ENCODE measurements at places on chromosomes 7 and 10. TPM values are rescaled to one million over a fixed set of nuclear protein-coding genes. Genes with fewer than 3 reads are reported as not detected.
A peak's percentile ranks its signal among the peaks of the same experiment; 100 is the strongest.

- DNase-seq, result no peak
These were observed 462 bp downstream of the KIAA1549 start for GRCh38 chr7:138980563-138981291.

GRCh38 chr10:124523901-124524300 lies 62.3 kb downstream of the LHPP start:
- no peak for DNase-seq

DNA sequence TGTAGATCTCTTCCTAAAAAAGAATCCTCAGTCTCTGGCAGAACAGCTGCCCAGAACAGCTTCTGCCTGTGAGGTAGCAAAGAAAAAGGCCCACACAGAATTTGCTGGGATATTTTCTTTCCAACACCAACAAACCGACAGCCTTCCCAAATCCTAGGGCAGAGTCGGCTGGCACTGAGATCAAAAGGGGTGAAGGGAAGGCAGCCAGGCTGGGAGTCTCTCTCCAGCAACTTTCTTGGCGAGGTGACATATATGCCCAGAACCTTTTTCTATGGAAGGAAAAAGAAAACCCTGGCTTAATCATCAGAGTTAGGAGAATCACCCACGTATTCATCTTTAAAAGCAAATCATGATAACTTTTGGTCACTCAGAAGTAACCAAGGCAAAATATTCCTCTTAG lies 279.6 kb downstream of the DNAJB6 start:
- DNase-seq, result no peak

GRCh38 chr10:103854265-103854685 lies 1.1 kb downstream of the SH3PXD2A start:
- no peak for DNase-seq

DNA sequence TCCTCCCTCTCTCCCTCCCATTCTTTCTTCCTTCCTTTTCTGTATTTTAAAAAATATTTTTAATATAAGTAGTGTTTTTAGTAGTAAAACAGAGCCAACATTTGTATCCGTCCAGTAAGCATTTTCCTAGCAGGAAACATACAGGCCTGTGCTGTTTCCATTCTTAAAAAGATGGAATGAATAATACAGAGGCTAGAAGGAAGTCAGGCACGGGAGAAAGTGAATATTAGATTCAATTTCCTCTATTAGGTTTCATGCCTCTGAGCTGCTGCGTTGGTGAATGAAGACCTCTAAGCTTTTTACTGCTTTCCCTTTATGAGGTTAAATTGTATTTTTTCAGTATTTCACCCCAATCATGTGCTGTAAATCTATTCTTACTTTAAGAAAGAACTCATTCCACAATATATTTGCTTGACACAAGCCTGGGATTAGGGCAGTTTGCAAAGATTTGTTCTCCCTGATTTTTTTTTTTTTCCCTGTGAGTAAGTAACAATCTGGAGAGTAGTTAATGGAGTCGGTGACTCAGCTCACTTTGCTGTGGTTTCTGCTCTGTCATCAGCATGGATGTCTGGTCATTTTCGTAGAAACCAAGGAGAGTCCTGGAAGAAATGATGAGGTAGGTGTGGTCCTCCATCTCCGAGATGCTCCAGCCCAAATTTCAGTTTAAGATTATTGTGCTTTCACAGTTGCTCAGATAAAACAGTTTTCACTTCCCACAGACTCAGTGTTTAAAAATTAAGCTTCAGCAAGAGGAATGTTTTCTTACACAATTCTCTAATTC lies 76.1 kb upstream of the PITRM1 start:
- no peak for DNase-seq

- DNase-seq, result peak; percentile 92
These were observed at the start of gene DOCK1 for GRCh38 chr10:126904818-126905701. TSS of gene DOCK1 (plus strand) at chr10:126905428. CDS start at chr10:126905518, 90 bp downstream.

- no peak for DNase-seq
These were observed 23.1 kb downstream of the PAPOLB start for GRCh38 chr7:4838626-4839334.

GRCh38 chr7:53638517-53638916 lies 603.1 kb downstream of the POM121L12 start:
- no peak for DNase-seq

DNA sequence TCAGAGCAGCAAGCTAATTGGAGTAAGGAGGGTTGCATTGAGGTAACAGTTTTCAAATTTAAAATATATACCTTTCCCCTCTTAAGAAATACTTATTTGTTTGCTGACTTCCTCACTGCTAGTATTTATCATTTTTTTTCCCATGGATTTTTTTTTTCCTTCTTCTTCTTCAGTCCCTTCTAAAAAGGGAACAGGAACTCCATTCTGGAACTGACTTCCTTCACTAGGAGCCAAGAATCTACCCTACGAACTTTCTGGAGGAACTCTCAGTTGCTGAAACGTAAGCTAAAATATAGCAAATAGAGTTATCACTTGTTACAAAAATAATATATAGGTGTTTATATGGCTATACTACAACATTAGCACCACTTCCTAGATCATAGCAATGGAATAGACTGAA lies 95.4 kb downstream of the HGF start:
- DNase-seq, result no peak

DNA sequence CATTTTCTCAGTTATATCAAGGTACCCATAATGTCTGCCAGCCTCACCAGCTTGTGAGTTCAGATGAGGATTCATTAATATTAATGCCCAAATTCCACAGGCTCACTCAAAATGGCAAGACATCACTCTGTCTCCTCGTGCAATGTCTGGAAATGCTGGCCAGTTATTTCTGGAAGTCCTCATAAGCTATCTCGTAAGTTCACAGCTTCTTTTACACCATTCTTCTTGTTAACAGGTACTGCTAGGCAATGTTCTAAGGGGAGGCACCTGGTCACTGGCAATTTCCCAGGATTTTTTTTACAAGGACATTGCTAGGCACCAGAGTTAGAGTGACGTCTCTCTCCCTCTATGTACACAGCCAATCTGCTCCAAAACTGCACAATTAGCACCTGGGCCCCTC lies 80.2 kb upstream of the SEMA3C start:
- DNase-seq, result no peak

GRCh38 chr10:20622531-20623211 lies 274.4 kb downstream of the NEBL start:
- no peak for DNase-seq

Gene TBL2
- 26.5 TPM for total RNA-seq

Gene CREB5
- total RNA-seq, result 27.1 TPM

Gene ZNF398
- total RNA-seq, result 12.4 TPM

Gene GNGT1
- total RNA-seq, result not detected

Gene TFEC
- 7.4 TPM for total RNA-seq

Gene KDM7A
- total RNA-seq, result 24.9 TPM

Gene GIMAP6
- total RNA-seq, result 49.2 TPM
